ENCODE measurements at places on chromosomes 6 and 20.

DNA sequence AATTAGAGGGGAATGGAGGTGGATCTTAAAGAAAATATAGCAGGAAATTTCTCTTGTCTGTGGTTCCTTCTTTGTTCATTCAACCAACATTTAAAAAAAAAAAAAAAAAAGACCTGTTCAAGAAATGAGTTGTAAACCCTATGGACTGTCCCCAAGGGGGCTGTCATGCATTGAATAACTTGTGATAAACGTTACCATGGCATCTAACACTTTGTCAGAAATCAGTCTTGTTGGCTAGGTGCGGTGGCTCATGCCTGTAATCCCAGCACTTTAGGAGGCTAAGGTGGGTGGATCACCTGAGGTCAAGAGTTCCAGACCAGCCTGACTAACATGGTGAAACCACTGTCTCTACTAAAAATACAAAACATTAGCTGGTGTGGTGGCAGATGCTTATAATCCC is 381.7 kb downstream of the BCKDHB start:
- DNase-seq: no peak

- no peak for DNase-seq
These were observed 57.6 kb downstream of the GMDS start for GRCh38 chr6:2187826-2188225.

- no peak for DNase-seq
These were observed 35.1 kb upstream of the SRPK1 start for GRCh38 chr6:35955970-35956369.

DNA sequence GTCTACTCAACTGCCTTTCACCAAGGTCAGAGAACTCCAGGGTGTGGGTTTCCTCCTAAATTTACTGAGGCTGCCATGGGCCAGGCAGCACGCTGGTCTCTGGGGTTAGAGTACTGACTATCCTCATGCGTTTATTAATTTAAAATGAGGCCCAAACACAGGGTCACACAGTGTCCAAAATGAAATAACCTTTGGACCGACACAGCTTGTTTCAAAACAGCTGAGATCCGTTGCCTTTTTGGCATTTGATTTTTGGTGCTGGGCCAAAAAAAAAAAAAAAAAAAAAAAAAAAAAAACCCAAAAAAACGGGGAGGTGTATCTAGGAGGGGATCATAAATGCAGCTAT is 14.6 kb upstream of the TOX2 start:
- DNase-seq: no peak

DNA sequence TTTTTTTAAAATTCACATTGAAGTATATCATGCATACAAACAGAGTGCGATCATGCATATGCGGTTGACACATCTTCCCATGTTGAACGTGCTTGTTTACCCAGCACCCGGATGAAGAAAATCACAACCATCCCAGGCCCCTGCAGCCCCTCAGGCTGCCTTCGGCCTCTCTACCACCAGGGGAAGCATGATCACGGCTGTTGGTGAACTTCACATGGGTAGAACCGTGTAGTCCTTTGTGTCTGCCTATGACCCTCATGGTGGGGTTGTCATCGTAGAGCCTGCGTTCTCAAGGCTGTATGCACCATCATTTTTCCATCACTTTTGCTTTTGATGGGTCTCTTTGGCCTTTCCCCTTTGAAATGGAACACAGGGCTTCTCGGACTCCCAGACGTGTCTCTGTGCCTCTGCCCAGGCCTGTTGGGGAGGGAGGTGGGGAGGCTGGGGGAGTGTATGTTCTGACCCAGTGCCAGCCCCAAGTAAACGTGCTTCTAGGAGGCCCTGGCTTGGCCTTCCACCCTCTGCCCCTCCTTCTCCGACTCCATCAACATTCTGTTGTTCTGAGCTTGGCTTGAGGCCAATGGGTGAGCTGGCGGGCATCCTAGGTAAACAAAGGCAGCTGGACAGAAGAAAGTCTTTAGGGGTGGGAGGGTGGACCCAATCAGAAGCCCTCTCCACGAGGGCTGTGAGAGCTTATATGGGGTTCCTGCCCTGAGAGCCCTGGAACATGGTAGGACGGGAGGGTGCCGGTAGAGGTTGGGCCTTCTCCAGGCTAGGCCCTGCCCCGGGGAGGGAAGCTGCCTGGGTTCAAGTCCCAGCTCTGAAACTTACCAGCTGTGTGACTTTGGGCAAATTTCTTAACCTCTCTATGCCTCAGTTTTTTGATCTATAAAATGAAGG is 39.7 kb downstream of the TGM2 start:
- no peak for DNase-seq

DNA sequence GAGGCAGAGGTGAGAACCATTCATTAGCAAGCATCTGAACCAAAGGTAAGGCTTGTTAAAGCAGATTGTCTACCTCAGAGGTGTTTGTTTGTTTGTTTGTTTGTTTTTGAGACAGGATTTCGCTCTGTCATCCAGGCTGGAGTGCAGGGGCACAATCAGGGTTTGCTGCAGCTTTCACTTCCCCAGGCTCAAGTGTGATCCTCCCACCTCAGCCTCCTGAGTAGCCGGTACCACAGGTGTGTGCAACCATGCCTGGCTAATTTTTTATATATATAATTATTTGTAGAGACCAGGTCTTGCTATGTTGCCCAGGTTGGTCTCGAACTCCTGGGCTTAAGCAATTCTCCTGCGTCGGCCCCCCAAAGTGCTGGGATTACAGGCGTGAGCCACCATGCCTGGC is 17.2 kb downstream of the CYP39A1 start:
- DNase-seq: no peak

DNA sequence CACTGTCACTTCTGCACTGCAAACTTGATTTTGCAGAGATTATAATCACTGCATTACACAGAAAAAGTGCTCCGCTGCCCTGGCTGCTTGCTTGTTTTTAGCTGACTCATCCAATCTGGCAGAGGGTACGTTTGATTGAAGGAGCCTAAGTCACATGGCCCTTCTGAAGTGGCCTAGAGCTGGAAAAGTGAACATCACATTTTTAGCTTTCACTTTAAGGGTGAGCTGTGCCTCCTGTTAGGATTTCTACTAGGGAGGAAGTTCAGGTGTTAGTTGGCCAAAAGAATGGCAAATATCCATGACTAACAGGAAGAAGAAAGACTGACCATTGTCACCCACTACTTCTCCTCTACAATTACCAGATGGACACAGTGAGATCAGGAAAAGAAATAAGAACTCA is 889.1 kb upstream of the MAP3K7 start:
- DNase-seq: no peak

GRCh38 chr6:12354499-12354898 is 64.3 kb downstream of the EDN1 start:
- DNase-seq: no peak

DNA sequence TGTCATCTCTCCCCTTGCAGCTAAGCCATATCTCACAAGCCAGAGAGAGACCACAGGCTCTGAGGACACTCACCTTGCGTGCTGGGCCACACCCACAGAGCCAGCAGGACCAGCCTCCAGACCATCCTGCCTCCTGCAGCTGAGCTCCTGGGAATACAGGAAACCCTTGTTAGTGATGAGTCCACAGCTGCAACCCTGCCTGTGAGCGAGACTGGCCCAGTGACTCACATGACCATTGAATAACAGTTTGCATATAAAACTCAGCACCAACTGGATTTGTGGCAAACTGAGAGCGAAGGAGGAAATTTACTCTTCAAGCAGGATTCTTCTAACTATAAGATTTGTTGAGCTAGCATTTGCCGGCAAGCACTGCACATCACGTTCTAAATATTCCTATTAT is 3.0 kb downstream of the THBS2 start:
- peak; percentile 69 for DNase-seq

DNA sequence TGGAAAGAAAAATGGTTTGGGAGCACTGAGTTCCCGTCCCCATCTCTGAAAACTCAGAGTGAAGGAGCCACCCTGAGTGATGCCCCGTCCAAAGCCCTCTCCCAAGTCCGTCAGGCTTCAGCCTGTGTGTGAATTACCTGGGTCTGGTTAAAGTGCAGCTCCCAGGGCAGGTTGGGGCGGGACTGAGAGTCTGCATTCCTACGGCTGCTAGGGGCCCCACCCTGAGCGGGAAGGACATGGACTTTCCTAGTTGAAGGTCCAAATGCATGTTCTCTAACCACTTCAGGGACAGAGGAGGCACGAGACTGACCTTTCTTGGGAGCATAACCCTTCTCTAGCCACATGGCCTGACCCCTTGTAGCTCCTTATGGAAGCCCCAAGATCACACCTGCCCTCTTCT is 97.2 kb downstream of the SYNDIG1 start:
- DNase-seq: no peak

DNA sequence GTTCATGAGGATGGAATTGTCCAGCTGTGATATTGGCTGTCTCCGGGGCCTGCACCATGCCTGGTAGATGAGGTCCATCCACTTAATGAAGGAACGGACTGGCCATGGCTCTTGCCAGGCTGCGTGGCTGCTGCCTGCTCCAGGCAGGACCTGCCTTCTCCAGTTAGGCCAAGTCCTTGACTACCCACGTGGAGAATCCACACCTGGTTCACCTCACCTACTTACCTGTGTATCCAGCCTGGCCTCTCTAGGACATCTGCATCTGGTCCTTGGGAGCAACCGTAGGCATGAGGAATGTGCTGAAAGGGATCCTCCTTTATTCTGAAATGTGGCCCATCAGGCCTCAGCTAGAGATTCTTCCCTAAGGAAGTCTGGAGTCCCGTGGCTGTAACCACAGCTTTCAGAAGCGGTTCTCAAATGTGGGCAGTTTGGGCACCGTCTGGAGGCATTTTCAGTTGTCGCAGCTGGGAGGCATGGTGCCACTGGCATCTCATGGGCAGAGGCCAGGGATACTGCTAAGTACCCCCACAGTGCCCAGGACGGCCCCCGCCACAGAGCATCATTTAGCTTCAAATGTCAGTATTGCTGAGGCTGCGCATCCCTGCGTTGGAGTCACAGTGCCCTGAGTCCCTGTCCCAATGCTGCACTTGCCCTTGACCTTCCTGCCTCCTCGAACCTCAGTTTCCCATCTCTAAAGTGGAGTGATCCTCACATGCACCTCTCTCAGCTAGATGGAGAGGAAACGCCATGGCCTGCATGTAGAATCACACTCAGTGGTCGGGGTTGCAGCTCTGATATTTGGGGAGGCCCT is 67.5 kb downstream of the PHACTR3 start:
- no peak for DNase-seq
